Substantia nigra (tissue), 51 donors: ENCODE measurements at places on chromosomes 4 and X.

DNA sequence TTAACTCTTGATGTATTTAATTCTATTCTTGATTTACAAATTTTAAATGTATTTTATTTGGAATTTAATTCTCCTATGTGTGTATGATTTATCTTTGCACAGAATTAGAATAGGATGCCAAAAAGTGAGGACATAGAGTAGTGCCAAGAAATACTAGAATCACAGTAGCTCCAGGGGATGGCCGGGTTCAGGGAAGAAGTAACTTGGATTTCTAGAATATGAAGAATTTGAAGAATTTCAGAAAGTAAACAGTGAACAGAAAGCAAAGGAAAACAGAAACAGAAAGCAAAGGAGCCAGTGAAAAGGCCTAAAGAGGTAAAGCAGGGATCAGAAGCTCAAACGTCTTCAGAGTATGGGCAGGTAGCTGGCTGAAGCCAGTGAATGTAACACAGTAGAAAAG, 1187.6 kb downstream of the RPA4 start:
- DNase-seq = no peak

- DNase-seq = peak; percentile 22
Measured at GRCh38 chr4:15469402-15470127, at the start of gene CC2D2A. CC2D2A (plus strand) TSS chr4:15469882; CDS start chr4:15475933, 6,051 bp downstream.

- no peak for DNase-seq
Measured at GRCh38 chr4:4717692-4718091, 141.8 kb upstream of the MSX1 start.

GRCh38 chrX:150362599-150363481, at the start of gene MAMLD1:
MAMLD1 (plus strand) TSS chrX:150363317; CDS start chrX:150445517, 82,200 bp downstream.
- DNase-seq = no peak

DNA sequence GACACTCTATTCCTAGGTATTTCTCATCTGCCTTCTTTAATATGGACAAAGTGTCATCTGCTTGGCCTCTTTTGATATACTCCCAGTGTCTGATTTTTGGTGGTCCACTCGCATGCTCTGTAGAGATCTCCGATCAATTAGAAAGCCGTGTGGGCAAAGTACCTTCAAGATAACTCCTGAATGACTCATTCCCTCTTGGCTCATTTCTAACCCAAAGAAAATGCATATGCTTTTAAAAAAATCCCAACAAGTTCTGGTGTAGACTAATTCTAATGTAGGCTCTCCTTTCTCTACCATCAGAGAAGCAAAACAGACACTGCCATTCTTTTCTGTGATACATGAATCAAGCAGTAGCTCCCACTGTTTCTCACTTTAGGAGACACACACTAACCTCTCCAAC, 714.9 kb upstream of the ADGRL3 start:
- no peak for DNase-seq

DNA sequence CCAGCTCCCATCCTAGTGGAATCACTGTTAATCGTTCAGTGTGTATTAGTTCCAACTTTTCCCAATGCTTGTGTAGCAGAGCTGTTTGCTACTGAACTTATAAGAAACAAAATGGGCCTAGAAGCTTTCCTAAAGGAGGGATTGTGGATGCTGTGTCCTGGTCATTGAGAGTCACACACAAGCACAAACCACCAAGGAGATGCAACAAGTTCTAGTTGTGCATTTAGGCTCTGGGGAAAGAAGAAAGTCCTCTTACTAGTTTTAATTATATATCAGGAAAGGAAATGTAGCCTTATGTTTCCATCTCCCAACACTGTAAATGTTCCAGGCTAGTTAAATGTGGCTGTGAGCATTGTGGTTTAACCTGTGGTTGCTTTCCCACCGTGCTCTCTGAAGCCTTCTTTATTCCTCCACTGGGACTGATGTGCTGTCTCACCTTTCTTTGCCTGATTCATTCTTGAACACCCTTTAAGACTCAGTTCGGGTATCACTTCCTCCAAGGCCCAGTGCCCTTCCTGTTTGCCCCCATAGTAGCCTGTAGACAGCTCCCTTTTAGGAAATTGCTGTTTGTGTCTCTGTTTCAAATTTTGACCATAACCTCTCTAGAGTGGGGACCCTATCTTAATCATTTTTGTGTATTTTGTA, 34.3 kb downstream of the ATP10D start:
- DNase-seq = no peak

DNA sequence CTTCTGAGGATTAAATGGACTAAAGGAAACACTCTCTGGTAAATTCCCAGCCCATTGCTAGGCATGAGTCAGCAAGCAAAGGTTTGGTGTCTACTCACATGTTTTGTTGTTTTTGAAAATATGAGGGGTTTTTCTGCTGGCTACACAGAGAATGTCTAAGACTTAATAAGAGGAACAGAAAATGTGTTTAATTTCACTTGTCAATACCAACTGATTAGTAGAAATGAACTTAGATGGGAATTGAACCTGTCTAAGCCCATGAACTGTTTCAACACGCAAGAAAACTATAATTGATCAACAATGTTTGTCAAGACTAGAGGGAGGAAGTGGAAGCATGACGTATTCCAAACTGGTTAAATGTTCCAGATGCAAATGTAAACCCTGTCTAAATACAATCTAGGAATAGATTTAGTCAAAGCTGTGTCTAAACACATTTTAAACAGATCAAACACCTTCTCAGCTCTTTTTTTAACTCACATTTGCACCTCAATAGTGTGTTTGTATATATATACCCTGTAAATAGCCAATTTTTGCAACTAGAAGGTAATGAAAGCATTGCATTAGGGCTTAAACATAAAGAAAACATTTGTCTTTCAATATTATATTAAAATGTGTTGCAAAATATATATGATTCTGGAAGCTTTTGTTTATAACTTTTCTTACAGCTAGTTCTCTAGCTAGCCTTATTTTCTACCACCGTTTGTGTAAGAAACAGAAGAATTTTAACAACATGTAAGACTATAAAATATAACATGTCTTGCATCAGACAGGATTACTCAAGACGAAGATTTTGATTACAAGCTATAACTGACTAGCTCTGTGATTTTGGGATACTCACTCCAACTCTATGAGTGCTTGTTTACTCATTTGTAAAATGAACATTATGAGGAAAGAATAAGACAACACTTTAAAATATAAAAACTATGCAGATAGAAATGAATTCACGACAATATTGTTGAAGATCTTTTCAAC, 607.8 kb downstream of the FSTL5 start:
- no peak for DNase-seq

DNA sequence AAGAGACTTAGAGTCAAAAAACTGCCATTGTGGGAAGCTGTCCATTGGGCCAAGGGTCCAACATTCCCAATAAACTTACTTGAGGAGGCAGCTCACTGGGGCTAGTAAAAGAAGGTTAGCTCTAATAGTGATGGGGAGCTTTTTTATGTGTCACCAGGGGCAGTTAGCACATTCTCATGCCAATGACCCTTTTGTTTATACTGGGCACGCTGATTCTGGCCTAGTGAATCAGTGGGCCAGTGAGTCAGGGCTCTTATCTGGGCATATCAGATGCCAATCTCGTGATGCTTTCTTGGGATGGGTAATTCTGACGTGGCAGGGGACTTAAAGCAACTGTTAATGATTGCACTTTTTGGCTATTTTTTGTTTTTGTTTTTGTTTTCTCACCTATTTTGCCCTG, 27.8 kb downstream of the TCEAL1 start:
- no peak for DNase-seq

DNA sequence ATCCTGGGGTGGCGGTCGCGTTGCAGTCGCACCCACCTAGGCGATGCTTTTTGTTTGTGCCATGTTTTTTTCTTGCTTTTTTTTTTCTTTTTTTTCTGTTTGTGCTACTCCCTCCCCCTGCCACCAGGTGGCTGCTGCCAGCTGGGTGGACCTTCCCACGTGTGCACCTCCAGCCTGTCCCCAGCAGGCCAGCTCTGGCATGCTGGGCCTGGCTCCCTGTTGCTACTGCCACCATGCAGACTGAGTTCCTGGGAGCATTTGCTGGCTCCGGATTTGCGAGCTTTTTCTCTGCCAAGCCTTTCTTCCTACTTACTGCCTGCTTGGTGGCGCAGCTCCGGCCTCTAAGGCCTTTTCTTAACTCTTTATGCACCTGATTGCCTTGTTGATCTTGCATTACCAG, 161.2 kb upstream of the WDFY3 start:
- peak; percentile 13 for DNase-seq

DNA sequence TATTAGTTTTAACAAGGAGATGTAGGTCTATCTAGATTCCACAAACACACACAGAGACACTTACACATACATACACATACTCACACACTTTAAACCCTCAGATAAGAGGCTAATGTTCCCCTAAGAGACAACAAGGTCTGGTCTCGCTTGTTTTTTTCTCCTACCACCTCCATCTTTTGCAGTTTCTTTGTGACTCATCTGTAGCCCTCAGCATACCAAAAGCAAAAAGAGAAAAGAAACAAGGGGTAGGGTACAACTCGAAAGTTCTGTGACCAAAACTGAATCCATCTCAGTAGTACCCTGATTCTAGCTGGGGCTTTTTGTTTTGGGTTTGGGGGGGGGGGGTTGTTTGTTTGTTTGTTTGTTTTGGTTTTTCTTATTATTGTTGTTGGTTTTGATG, 12.2 kb upstream of the EXOSC9 start:
- no peak for DNase-seq

DNA sequence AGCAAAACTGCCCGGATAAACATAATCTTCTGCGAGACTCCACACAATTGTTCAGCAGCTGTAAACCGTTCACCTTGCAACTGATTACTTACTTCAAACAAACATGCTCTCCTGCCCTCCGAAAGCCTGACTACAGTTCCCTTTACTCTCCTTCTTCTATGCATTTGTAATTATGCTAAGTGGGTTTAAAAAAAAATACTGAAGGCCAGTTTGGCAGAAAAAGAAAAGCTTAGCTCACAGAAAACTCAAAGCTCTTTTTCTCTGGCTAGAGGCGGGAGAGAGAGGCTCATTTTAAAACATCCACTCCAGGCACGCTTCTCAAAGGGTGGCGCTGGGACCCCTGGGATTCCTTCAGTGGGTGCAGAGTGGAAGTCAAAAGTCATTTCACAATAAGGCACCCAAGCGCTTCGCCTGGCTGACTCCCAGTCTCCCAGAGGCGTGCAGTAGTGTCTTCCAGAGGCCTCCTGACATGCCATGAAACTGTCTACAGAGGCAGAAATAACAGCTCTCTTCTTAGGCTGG, 1.9 kb downstream of the DHRSX start:
- no peak for DNase-seq

- DNase-seq = no peak
Measured at GRCh38 chrX:135740681-135741149, 27.3 kb downstream of the CT45A1 start.

DNA sequence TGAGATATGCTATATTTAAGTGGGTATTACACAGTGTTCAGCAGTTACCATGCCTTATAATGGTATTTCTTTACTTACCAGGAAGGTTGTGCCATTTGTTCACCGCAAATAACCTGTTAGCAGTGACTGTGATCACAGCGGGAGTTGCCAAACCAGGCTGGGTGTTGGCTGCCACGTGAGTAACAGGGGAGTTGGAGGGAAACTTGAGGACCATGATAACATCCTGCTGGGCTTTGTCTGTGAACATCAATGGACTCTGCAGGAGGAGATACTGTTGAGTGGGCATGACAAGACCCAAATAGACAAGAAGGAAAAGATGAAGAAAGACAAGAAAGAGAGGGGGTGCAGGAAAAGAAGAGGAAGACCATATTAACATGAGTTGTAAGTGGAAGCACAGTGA, 242.9 kb downstream of the DCLK2 start:
- DNase-seq = no peak

- no peak for DNase-seq
Measured at GRCh38 chr4:120078216-120078615, 11.6 kb upstream of the MAD2L1 start.

- DNase-seq = no peak
Measured at GRCh38 chrX:24412637-24413363, 52.3 kb upstream of the PDK3 start.

DNA sequence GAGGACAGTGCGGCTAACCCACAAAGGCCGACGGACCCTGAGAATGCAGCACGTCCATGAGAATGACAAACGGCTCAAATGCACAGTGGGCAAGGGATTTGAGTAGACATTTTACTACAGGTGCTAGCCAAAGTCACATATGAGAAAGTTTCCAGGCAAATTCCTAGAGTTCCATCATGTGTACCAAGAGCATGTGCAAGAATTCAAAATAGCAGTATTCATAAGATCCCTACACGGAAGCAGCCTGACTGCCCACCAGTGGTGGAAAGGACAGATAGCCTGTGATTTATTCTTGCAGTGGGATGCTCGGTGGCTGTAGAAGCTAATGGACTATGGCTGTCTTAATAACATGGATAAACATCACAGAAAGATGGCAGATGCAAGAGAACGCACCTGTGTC, 68.0 kb downstream of the RGS12 start:
- DNase-seq = no peak

DNA sequence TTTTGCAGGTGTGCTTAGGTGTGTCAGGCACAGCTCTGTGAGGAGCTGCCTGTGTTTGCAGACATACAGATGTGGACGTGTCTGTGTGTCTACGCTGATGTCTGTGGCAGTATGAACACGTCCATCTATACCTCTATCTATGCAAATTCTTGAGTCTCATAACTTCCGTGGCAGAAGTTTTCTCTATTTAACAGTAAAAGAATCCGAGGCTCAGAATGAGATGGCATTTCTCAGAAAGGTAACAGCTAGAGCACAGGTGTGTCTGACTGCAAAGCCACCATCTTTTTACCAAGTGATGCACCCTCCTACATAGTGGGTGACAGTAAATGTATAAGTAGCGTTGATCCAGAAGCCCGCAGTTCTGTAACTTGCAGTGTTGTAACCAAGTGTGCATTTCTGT, 39.9 kb upstream of the CYP4V2 start:
- DNase-seq = no peak

DNA sequence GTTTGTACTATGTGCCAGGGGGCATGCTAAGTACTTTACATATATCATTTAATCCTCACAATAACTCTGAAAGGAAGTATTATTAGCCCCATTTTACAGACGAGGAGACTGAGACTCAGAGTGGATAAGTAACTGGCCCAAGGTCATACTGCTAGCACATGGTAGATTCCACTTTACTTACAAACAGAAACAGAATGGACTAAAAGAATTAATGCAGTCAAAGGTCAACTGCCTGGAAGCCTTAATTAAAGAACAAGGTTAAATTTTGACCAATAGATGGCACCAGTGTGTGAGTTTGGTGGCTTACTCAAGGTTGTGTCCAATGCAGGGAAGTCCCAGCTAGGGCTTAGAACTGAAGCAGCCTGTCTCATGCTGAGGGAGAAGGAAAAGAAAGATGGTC, 4.7 kb downstream of the RIPPLY1 start:
- DNase-seq = no peak

- DNase-seq = no peak
Measured at GRCh38 chr4:130632731-130633604, 1537.0 kb downstream of the C4orf33 start.

GRCh38 chr4:94939791-94940519, 182.2 kb downstream of the BMPR1B start:
- DNase-seq = no peak

- DNase-seq = no peak
Measured at GRCh38 chr4:139847602-139848001, 182.0 kb downstream of the MGST2 start.

DNA sequence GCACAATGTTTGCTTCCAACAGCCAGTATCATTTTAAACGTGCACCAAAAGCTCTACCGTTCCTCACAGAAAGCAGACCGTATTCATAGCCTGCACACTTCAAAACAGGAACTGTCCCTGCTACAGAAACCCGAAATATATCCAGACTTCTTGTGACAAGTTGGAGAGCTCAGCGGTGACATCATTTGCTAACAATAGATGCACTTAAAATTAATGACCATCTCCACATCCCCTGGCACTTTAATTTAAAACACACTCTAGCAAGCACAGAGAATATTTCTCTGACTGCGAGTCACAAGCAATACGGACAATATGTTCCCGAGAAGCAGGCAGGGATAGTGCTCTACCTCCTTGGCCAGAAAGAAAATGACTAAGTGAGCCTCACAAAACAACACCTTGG, 2.5 kb downstream of the NYX start:
- no peak for DNase-seq

- no peak for DNase-seq
Measured at GRCh38 chrX:17082831-17083230, 136.4 kb downstream of the REPS2 start.
